ENCODE measurements at places on chromosomes 16 and 17.
A peak's percentile ranks its signal among the peaks of the same experiment; 100 is the strongest.

- peak overlapping the region; percentile 19 for H3K4me3 ChIP-seq
These were observed 11.5 kb downstream of the NHERF1 start for GRCh38 chr17:74759941-74760340.

DNA sequence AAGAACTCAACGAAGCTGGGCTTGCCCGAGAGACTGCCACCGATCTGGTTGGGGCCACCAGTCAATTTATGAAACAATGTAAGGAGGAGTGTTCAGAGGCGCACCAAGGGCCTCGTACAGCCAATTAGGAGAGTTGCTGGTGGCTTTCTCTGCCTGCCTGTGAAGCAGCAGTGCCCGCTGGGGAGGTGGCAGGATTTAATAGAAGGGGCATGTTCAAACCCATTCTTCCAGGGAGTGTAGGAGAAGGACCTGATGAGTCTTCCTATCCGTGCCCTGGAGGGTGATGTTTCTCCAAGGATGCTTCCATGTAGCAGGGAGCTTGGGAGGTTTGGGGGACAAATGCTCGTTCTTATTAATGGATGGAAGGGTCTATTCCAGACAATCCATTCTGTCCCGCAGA lies 178.4 kb downstream of the CCDC182 start:
- no peak for DNase-seq
- H3K27me3 ChIP-seq, result no peaks in the 10 kb centered on the region

DNA sequence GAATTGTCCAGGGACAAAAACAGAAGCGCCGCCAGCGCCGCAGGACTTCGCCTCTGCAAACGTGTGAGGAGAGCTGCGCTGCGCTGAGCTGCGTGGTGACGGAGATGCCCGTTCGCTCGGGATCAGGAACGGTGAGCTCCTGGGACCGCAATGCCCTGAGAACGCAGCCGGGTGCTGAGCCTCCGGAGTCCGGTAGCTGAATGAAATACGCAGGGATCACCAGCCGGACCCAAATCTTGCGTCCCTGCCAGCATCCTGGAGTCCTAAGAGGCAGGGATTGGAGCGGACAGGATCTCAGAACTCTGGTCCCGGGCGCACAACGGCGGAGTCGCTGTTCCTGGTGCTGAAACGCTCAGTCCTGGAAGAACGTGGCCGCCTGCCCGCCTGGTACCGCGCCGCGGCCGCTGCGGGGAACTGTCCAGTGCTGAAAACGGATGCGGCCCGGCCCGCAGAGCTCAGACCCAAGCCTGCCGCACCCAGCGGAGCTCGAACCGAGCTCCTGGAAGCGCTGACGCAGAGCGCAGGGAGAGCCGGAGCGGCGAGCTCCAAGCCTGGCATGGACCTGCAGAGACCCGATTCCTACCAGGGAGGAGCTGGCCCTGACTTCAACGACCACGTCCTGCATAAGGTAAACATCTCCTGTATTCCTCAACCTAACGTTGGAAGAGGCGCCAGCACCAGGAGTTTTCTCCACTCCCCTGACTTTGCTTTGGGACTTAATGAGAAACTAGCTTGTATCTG lies 41.5 kb downstream of the CD300LF start:
- peak; percentile 67 for DNase-seq
- no peaks in the 10 kb centered on the region for H3K4me1 ChIP-seq
- no peak overlapping the region for H3K27ac ChIP-seq
- H3K4me3 ChIP-seq, result no peak overlapping the region
- peaks cover 5% of the 10 kb centered on the region for H3K27me3 ChIP-seq
- H3K36me3 ChIP-seq, result no peaks in the 10 kb centered on the region

GRCh38 chr16:57531253-57531575 lies 5.2 kb downstream of the CCDC102A start:
- no peak overlapping the region for H3K27ac ChIP-seq
- no peaks in the 10 kb centered on the region for H3K27me3 ChIP-seq
- DNase-seq, result no peak
- no peak overlapping the region for H3K4me3 ChIP-seq
- peaks cover 74% of the 10 kb centered on the region for H3K4me1 ChIP-seq

DNA sequence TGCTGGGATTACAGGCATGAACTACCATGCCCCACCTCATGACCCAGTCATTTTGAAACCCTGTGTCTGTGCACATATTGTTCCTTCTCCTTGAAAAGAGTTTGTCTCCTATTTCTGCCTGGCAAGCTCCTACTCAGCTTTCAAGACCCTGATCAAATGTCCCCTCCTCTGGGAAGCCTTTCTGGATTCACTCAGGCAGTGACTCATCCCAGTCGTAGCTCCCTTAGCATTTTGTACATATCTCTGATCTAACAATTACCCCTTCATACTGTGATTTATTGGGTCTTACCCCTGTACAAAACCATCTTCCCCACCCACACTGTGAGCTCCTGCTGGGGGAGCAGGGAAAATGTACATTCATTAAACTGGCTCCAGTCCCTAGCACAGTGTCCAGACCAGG lies 18.1 kb upstream of the ABCC12 start:
- H3K27me3 ChIP-seq, result no peaks in the 10 kb centered on the region
- no peak overlapping the region for H3K4me3 ChIP-seq
- DNase-seq, result no peak
- H3K36me3 ChIP-seq, result no peaks in the 10 kb centered on the region

GRCh38 chr17:75515496-75516254 lies at the start of gene CASKIN2:
TSS of gene CASKIN2 (minus strand) at chr17:75515537. CDS start at chr17:75513804, 1,733 bp downstream.
- H3K4me1 ChIP-seq, result peaks cover 53% of the 10 kb centered on the region
- H3K27me3 ChIP-seq, result no peaks in the 10 kb centered on the region
- peak; percentile 86 for DNase-seq
- peak within 1 kb of the TSS; percentile 68 for H3K4me3 ChIP-seq

- no peaks in the 10 kb centered on the region for H3K27me3 ChIP-seq
- DNase-seq, result no peak
- H3K36me3 ChIP-seq, result peaks cover 2% of the 10 kb centered on the region
- peaks cover 82% of the 10 kb centered on the region for H3K4me1 ChIP-seq
- H3K27ac ChIP-seq, result no peak overlapping the region
These were observed 10.3 kb downstream of the UBE2O start for GRCh38 chr17:76442341-76443338.

- DNase-seq, result no peak
- H3K27me3 ChIP-seq, result peaks cover 47% of the 10 kb centered on the region
- no peaks in the 10 kb centered on the region for H3K36me3 ChIP-seq
- no peak overlapping the region for H3K27ac ChIP-seq
- peaks cover 22% of the 10 kb centered on the region for H3K4me1 ChIP-seq
These were observed 77.7 kb downstream of the AMFR start for GRCh38 chr16:56347670-56348069.

DNA sequence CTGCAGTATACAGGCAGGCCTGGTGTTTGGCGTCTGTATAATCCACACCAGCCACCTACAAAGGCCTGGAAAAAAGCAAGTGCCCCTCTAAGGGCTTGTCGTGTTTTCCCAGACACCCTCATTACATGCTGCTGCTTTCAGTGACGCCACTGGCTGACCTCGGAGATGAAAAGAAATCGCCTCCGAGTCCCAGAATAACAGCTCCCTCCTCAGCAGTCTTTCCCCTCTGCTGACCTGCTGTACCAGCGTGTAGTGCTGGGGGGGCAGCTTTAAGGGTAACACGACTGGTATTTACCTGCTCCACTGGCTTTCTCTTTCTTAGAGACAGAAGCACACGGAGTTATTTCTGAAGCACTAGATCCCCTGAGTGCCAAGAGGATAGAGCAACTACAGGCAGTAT lies 296.8 kb downstream of the GRIN2A start:
- H3K36me3 ChIP-seq, result no peaks in the 10 kb centered on the region
- DNase-seq, result no peak
- H3K27me3 ChIP-seq, result no peaks in the 10 kb centered on the region
- no peak overlapping the region for H3K4me3 ChIP-seq
- no peak overlapping the region for H3K27ac ChIP-seq
- H3K4me1 ChIP-seq, result no peaks in the 10 kb centered on the region

DNA sequence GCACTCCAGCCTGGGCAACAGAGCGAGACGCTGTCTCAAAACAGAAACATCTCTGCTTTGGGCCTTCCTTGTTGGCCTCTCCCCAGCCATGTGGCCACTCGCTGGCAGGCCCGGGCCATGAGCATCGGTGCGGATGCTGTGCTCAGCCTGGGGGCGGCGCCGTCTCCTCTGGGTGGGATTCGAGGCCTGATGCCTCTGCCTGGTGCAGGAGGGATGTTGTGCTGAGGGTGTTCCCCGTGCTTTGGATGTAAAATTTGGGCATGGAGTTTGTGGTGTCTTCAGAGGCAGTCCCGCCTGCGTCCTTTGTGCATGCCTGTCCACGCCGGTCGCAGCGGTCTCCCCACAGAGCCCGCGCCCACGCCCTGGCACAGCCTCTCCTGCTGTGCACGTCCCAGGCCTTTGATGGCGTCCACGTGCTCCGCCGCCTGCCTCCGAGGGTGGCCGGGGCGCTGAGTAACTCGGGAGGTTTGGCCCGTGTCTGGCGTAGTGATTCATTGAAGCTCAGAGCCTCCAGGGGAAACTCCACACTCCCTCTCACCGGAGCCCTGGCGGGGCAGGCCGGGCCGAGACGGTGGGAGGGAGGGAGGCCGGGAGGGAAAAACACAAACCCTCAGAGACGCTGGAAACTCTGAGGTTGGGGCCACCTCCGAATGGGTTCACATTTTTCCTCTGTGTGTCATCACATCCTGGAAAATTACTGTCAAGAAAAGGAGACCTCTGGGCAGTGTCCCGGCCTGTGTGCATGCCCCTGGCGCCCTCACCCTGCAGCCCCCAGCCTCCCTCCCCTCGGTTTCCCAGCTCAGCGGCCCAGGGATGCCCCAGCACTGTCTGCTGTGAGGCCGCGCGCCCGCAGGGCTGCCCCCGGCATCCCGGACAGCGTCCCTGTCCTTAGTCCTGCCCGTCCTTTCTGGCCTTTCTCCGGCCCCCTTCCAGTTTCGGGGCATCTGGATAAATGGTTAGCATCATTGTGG lies 19.0 kb downstream of the CENPX start:
- no peaks in the 10 kb centered on the region for H3K27me3 ChIP-seq
- DNase-seq, result peak; percentile 92
- peaks cover 28% of the 10 kb centered on the region for H3K36me3 ChIP-seq
- no peak overlapping the region for H3K4me3 ChIP-seq
- peak overlapping the region; percentile 95 for H3K27ac ChIP-seq
- peaks cover 76% of the 10 kb centered on the region for H3K4me1 ChIP-seq

- no peak overlapping the region for H3K27ac ChIP-seq
- peaks cover 9% of the 10 kb centered on the region for H3K4me1 ChIP-seq
- no peak overlapping the region for H3K4me3 ChIP-seq
- peaks cover 54% of the 10 kb centered on the region for H3K36me3 ChIP-seq
These were observed 39.0 kb downstream of the CA4 start for GRCh38 chr17:60188759-60189158.

- H3K27me3 ChIP-seq, result 0 out of 3 replicates have a peak, but pooled peaks cover 4% of the 10 kb centered on the region
- H3K36me3 ChIP-seq, result no peaks in the 10 kb centered on the region
- no peak overlapping the region for H3K4me3 ChIP-seq
- no peak for DNase-seq
These were observed 154.4 kb downstream of the ABCC12 start for GRCh38 chr16:48001324-48001895.

DNA sequence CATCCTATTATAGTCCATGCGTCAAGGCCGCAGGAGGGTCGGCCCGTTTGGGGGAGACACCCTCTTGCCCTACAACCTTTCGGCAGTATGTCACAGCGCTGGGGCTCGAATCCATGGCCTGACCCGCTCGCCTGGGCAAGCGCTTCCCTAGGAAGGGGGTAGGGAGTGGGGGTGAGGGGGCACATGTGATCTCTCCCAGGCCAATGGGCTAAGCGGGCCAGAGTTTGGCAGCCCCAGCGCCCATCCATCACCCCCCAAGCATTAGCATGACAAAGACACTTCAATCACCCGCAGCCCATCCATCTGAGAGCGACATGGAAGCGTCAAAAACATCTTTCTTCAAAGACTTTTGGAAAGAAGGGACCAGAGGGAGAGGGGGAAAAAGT lies at the start of gene HOXB1:
TSS of gene HOXB1 (minus strand) at position 125 of the 386 bp plus-strand sequence. CDS start at position 18, 107 bp downstream.
- no peak for DNase-seq
- H3K4me1 ChIP-seq, result no peaks in the 10 kb centered on the region
- no peaks in the 10 kb centered on the region for H3K36me3 ChIP-seq
- peaks cover 6% of the 10 kb centered on the region for H3K27me3 ChIP-seq

DNA sequence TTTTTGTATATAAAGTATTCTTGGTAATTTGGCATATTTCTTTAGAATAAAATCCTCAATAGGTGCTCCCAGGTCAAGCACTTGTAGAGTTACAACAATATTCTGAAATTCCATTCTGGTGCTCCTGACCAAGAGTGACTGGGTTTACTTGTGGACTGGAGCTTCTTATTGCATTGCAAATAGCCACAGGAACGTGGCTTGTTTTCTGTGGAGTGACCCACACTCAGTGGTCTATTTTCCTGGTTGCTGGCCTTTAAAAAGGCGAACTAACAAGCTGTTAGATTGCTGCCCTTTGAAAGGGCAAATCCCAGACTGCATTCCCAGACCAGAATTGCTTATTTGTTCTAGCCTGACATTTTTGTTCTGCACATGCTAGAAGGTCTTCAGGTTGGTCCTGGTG lies 658.8 kb upstream of the GOT2 start:
- H3K4me1 ChIP-seq, result no peaks in the 10 kb centered on the region
- no peaks in the 10 kb centered on the region for H3K27me3 ChIP-seq
- no peaks in the 10 kb centered on the region for H3K36me3 ChIP-seq
- H3K27ac ChIP-seq, result no peak overlapping the region

- DNase-seq, result no peak
- no peaks in the 10 kb centered on the region for H3K27me3 ChIP-seq
- H3K4me1 ChIP-seq, result peaks cover 62% of the 10 kb centered on the region
- H3K4me3 ChIP-seq, result no peak overlapping the region
These were observed 3.8 kb downstream of the TNFSF12 start for GRCh38 chr17:7552621-7553051.

- H3K4me3 ChIP-seq, result no peak overlapping the region
- H3K4me1 ChIP-seq, result peaks cover 10% of the 10 kb centered on the region
- no peak for DNase-seq
- no peaks in the 10 kb centered on the region for H3K36me3 ChIP-seq
- H3K27ac ChIP-seq, result no peak overlapping the region
These were observed 65.9 kb downstream of the METRNL start for GRCh38 chr17:83145358-83145738.

DNA sequence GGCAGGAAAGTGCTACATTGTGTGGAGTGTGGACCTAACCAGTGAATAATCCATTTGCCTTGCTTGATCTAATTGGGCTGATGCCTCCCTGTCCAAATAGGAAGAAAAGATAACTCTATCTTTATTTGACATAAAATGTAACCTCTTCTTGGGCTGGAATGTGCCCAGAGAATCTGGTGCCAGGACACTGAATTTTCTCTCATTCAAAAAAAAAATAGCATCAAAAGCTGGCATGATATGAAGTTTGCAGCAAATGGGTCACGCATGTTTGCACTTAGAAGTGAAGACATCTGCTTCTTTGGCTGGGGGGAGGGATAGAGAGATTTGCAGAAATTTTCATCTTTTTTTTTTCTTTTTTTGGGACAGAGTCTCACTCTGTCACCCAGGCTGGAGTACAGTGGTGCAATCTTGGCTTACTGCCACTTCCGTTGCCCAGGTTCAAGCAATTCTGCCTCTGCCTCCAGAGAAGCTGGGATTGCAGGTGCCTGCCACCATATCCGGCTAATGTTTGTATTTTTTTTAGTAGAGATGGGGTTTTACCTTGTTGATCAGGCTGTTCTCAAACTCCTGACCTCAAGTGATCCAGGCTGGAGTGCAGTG lies 478.2 kb upstream of the EEF2KMT start:
- H3K27ac ChIP-seq, result no peak overlapping the region
- H3K4me3 ChIP-seq, result no peak overlapping the region
- no peak for DNase-seq
- H3K4me1 ChIP-seq, result no peaks in the 10 kb centered on the region

Data from HepG2 (cell line).